SK-N-SH treated with all-trans-retinoic acid at 6 μM for 48 hours (cell line): ENCODE measurements at places on chromosomes 6 and 20.

GRCh38 chr6:150220634-150221551 lies 78.0 kb downstream of the PPP1R14C start:
- ATAC-seq: no peak

DNA sequence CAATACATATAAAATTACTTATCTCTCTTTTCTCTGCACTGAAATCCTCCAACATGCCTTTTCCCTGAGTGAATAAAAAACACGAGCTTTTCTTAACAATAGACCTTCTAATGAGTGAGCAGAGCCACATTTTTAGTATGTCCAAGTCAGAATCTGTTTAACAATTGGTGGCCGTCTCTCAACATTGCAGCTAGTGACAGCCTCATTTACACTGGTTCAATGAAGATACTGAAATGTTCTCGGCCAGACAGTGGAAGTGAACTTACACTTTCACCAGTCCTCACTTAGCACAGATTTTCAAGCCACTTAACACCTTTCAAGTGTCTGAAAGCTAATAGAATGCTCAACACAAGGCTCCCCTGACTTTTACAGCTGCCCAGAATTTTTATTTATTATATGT lies 767.1 kb downstream of the KIF16B start:
- no peak for ATAC-seq

GRCh38 chr20:1628621-1629020 lies 8.8 kb upstream of the SIRPB1 start:
- ATAC-seq: no peak

- no peak for ATAC-seq
Measured at GRCh38 chr6:64084185-64084663, 448.6 kb downstream of the PHF3 start.

- peak; percentile 41 for ATAC-seq
Measured at GRCh38 chr6:136922685-136923006, 545 bp downstream of the SLC35D3 start.

- ATAC-seq: no peak
Measured at GRCh38 chr20:33883164-33883563, 72.0 kb downstream of the CHMP4B start.

DNA sequence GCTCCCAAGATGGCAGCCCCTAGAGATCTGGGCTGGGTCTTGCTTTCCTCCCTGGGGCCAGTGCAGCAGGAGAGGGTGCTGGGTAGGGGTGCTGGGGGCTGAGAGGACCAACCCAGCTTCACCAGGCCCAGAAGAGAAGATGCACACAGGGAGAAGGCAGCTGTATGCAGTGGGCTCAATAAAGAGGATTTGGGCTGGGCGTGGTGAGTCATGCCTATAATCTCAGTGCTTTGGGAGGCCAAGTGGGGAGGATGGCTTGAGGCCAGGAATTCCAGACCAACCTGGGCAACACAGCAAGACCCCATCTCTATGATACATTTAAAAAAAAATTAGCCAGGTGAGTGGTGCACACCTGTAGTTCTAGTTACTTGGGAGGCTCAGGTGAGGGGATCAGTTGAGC lies 25.7 kb upstream of the EMILIN3 start:
- ATAC-seq: no peak

DNA sequence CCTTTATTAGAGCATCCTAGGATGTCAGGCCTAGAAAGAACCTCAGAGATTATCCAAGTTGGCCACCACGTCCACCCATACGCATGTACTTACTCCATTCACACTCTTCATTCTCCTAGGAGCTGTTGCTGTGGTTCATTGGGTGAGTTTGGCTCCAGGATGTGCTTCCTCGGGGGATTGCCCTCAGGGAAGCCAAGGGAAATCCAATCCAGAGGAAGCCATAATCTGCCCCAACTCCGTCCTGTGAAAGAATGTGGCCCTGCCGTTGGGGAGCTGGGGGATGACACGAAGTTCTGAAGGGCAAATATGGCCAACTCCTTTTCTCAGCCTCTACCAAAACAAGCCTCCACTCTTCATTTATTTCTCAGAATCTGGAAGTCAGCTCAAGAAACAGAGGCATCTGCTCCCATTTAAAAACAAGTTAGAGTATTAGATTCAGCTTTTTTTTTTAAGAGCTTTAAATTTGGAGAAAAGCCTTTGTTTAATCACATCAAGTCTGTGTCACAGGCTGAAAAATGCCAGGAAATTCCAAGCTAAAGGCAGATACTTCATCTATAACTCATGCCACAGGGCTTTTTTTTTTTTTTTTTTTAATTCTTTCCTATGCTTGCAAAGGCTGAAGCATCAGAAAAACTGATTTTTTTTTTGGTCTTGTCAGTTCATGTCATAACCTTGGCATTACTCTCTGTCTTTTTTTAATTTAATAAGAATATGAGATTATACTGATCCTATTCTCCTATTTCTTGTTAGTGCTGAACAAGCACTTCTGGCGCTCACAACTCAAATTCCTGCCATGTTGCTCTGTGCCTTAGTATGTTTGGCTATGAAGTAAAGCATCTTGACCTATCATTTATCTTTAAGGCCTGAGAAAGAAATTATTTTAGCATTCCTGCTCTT lies 480.9 kb upstream of the MARCKS start:
- ATAC-seq: peak; percentile 86

DNA sequence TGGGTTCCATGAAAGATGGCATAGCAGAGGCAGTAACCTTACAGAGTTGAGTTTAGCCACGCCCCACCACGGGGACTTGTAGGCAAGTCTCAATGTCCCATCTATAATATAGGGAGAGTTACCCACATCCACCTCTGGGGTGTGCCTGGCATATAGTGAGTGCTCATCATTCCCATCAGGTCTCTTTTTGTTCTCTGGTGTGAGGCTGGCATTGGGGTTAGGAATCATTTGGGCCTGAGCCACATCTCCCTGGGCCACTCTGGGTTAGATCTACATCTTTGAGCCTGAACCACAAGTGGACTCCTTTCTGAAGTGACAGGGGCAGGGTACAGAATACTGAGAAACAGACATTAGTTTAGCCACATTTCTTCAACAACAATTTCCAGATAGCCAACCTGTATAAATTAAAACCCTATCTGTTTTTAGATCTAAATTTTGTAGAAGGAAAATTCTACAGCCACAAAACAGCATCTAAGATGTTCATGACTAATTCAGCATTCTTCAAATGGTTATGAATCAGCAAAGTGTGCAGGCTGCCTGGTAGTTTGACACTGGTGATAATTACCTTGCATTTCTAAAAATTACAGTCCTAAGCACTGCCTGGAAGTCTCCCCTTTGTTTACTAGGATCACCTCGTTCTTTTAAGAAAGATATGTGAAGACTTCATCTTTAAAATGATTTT lies 20.1 kb downstream of the RNF24 start:
- ATAC-seq: peak; percentile 76

- no peak for ATAC-seq
Measured at GRCh38 chr6:151015101-151015700, 149.7 kb downstream of the MTHFD1L start.

GRCh38 chr6:146972546-146972945 lies 231.7 kb upstream of the STXBP5 start:
- no peak for ATAC-seq

DNA sequence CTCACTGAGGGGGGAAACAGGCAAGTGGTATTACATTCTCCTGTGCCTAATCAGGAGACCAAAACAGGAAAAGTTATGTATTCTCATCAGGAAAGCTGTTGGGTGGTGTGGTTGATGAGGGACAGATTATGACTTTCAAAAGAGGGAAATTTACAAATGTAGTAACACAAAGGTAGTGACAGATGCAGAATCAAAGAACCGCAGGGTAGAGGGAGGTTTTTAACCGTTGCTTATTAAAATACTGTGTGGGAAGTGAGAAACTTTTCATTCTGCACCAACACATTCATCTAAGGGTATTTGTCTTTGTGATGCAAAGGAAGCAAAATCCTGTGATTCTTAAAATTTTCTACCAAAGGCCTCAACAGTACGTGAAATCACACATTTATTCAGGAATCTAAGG lies 288.2 kb upstream of the MAN1A1 start:
- no peak for ATAC-seq

GRCh38 chr20:48758206-48758820 lies 69.5 kb downstream of the PREX1 start:
- no peak for ATAC-seq

DNA sequence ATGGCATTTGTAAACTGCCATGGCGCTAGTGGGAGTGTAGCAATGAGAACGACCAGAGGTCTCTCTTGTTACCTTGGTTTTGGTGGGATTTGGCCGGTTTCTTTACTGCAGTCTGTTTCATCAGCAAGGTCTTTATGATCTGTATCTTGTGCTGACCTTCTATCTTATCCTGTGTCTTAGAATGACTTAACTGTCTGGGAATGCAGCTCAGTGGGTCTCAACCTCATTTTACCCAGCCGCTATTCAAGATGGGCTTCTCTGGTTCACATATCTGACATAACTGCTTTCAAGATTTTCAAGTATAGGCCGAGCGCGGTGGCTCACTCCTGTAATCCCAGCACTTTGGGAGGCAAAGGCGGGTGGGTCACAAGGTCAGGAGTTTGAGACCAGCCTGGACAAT lies 1.9 kb upstream of the SFT2D1 start:
- no peak for ATAC-seq

DNA sequence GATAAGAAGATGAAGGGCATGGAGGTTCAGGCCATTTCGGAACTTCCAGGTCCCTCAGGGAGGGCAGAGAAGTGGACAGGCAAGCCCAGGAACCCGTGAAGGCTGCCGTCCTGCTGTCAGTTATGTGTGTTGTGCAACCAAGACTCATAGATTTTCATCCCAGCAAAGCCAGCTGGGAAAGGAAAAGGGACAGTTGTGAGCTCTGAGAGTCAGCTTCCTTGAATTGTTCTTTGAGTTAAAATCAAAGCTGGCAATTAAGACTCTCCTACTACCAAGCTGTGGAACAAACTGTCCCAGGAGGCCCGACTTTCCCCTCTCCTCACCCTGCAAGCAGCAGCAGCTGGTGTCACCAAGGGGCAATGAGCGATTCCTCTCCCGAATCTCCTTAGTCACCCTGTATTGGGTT lies 46.3 kb upstream of the IYD start:
- no peak for ATAC-seq

GRCh38 chr6:1162367-1163275 lies 149.3 kb upstream of the FOXQ1 start:
- no peak for ATAC-seq

- ATAC-seq: no peak
Measured at GRCh38 chr6:41263267-41263666, 23.2 kb downstream of the TREM1 start.

GRCh38 chr6:13191461-13191860 lies 136.9 kb downstream of the TBC1D7 start:
- no peak for ATAC-seq

DNA sequence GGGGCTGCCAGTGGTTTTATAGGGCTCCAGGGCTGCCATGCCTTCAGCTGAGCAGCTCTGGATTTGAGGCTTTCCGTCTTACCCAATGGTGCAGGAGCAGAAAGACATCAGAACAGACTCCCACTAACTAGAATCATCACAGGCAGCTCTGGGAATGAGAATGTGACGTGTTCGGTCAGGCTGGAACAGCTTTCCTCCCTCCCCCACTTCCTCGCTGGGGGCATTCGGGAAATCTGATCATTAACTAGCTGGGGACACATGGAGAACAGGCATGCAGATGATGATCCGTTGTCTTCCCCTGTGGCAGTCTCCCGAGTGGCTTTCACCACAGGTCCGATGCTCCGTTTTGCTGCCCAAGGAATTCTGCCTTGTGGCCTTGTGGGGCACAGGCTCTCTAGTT lies 5.5 kb upstream of the MTG2 start:
- ATAC-seq: no peak; the same call in 2 of the 3 replicates

DNA sequence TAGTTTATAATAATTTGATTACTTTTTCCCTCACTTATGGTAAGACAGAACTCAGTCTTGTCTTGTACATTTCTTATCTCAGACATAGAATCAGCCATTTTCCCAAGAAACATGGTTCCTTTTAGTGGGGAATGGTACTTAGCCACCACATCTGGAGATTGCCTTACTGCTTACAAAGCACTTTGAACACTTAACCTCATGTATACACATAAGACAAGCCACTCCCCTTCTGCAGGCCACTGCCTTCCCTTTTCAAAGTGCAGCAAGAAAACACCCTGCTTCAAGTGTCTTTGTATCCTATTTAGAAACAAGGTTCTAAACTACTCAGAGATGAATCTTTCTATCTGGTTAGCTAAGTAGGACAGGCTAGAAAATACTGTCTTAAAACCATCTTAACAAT lies 159.2 kb downstream of the UBE3D start:
- no peak for ATAC-seq

GRCh38 chr20:2051946-2052345 lies 49.7 kb upstream of the STK35 start:
- ATAC-seq: no peak

GRCh38 chr6:38188677-38189335 lies 369.3 kb downstream of the ZFAND3 start:
- no peak for ATAC-seq

DNA sequence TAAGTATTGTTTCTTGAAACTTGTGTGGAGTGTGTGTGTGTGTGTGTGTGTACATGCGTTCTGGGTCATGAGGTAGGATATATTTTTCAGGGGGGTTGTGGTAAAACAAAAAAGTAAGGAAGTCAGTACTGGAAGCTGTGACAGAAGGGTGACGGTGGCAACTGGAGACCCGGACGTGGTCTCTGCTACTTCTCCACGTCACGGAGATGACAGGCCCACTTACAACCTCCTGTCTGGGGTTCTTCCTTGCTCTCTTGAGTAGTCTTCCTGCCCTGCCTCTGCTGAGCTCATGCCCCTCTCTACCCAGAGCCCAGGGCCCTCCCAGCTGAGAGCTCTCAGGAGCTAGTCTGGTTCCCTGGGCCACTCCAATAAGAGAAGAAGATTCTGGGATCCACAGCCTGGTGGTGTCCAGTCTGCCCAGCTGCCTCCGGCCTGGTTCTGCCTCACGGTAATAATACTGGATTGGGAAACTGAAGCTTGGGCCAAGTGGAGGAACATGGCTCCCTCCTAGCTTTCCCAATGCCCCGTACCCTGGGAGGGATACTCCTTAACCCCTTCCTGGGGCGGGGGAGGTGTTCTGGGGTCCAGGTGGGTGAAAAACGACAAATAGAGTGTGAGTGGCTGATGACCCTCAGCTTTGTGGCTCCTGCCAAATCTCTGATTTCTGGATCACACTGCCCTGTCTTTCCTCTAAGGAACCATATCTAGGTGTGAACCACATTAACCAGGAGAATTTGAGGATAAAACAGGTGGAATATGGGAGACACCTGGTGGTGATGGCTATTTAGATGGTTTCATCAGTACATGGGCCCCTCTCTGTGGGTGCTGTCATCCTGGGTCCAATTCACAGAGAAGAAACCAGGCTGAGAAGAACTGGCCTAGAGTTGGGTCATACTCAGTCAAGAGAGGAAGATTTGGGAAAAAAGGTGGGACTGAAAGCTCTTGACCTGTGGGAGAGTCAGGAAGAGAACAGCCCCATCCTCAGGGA lies 27.2 kb downstream of the VEGFA start:
- ATAC-seq: no peak

GRCh38 chr6:28897369-28897745 lies 26.4 kb downstream of the TRIM27 start:
- ATAC-seq: no peak
